ENCODE measurements at places on chromosomes 5 and 9.

- no peak for DNase-seq
Observed at GRCh38 chr9:15618540-15619331, 65.9 kb downstream of the CCDC171 start.

GRCh38 chr5:112594095-112594850 is 143.4 kb upstream of the APC start:
- DNase-seq = no peak

DNA sequence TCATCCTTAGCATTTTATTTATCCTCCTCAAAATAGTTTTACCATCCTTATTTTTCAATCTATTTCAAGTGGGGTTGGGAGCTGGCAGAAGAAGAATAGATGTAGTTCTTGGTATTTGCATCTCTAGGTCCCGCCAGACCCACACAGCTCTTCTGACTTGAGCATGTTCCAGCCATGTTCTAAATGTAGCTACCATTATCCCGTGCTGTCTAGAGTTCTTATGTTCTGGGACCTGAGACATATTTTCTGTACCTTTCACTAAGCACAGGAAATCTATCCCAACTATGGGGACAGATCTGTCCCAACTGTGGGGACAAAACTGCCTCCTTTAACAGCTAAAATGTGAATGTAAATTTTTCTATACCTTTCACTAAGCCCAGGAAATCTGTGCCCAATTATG is 32.0 kb downstream of the PAM start:
- no peak for DNase-seq

GRCh38 chr5:179234563-179235135 is 110.6 kb downstream of the ADAMTS2 start:
- no peak for DNase-seq

DNA sequence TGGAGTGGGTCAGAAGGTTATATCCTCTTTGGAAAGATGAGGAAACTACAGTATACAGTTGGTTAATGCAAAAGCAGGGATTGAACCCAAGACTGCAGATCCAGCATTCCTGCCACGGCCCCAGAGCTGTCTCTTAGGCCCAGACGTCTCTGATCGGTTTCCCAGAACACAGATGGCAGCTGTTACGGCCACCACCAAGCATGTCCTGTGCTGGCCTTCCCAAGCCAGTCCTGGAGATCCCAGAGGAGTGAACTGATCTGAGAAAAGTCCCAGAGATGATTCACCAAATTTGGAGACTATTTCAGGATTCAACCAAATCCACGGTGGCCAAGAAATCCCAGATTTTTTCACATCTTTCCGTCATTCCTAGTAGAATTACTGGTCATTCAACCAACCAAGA is 20.1 kb downstream of the TNIP1 start:
- DNase-seq = no peak

DNA sequence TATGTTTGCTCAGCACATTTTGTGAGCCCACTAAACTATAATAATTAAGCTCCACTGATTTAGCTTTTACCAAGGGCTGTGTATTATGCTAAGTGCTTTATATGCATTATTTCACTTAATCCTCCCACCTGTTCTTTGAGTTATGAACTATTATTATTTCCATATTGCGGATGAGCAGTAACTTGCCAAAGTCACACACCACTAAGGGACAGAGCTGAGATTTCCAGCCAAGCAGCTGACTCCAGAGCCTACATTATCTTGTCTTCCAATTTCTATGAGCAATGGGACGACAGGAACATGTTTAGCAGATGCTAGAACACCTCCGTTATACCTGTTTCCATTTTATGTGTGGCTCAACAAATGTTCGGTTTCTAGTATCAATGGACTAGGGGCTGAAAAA is 237.5 kb upstream of the PANK3 start:
- DNase-seq = no peak

DNA sequence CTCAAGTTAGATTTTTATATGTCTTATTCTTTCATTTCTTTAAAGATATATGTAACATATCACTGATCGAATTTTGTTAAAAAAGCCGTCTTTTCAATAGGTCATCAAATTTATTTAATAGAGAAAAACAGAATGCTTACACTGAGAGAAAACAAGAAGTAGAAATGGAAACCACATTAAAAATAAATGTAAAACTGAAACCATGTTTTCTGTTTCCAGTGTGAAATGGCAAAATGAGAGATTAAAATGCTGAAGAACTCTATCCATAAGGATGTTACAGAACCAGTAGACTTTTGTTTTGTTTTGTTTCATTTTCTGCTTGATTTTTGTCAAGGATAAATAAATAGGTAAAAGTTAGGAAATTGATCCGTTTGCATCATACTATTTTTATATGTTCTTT is 210.1 kb downstream of the PRDM9 start:
- DNase-seq = no peak

DNA sequence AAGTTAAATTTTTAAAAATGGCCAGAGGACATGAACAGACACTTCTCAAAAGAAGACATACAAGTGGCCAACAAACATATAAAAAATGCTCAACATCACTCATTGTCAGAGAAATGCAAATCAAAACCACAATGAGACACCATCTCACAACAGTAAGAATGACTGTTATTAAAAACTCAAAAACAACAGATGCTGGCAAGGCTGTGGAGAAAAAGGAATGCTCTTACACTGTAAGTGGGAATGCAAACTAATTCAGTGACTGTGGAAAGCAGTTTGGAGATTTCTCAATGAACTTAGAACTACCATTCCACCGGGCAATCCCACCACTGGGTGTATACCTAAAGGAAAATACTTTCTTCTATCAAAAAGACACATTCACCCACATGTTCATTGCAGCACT is 168.5 kb upstream of the PIK3R1 start:
- no peak for DNase-seq

DNA sequence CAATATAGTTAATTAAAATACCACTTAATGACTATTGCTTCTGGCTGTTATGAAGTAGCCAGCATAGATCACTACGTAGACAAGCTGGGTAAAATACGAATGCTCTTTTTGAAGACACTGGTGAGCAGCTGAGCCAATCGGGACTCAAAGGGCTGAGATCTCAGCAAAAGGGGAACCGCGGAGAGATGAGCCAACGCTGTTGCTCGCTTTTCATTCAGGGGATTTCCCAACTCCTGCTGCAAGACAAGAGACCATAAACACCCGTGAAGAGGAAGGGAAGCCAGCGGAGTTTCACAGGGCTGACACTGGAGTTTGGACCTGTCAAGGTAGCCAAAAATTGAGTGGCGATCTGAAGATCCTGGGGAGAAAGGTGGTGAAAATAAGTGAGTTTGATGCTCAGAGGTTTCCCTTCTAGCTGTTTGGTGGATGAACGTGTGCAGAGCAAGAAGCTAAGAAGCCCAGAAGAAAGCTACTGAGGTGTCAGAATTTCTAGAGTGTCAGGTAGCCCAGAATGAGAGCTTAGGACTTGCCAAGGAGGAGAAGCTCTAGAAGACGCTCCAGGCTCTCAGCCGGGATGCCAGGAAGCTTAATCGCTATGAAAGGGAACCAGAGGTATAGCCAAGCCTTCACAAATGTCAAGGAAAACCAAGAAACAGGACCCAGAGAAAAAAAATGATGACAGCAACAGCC is 79.6 kb upstream of the RNU6ATAC start:
- DNase-seq = no peak

- no peak for DNase-seq
Observed at GRCh38 chr5:150431574-150431973, 18.0 kb downstream of the RPS14 start.

DNA sequence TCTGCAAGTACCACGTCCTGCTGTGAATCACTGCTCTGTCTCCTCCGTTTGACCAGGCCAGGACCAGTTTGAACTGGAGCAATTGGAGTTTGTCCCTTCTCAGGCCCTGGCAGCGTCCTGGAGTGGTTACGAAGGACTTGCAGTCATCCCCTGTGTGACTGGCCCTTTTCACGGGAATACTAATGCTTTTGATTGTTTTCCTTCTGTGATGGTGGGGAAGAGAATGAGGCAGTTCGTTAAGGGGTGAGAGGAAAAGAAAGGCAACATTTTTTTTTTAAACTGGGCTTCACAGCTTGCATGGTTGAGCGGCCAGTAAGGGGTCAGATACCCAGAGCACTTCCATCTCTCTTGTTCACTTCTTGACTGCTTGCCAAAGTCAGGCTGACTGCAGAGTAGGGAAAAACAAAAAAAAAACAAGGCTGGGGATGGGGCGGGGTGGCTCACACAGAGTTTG is 153.5 kb upstream of the STK32A start:
- no peak for DNase-seq

- DNase-seq = no peak
Observed at GRCh38 chr9:93659044-93659836, 82.9 kb downstream of the PHF2 start.

DNA sequence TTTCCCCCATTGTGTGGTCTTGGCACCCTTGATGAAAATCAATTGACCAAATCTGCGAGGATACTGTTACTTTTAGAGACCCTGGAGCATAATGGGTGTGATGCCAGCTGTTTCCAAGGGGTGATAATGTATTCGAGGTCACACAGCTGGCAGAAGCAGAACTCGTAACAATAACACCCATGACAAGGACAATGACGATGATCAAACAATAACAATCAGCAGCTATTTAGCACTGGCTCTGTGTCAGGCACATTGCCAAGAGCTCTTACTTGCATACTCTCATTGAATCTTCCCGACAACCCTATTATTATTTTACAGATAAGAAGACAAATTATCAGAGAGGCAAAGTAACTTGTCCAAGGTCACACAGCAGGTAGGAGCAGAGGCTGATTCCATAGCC is 223.7 kb upstream of the MSX2 start:
- DNase-seq = no peak

GRCh38 chr9:83401328-83401900 is 136.8 kb downstream of the FRMD3 start:
- no peak for DNase-seq

GRCh38 chr9:104868303-104868686 is 59.7 kb downstream of the ABCA1 start:
- no peak for DNase-seq

DNA sequence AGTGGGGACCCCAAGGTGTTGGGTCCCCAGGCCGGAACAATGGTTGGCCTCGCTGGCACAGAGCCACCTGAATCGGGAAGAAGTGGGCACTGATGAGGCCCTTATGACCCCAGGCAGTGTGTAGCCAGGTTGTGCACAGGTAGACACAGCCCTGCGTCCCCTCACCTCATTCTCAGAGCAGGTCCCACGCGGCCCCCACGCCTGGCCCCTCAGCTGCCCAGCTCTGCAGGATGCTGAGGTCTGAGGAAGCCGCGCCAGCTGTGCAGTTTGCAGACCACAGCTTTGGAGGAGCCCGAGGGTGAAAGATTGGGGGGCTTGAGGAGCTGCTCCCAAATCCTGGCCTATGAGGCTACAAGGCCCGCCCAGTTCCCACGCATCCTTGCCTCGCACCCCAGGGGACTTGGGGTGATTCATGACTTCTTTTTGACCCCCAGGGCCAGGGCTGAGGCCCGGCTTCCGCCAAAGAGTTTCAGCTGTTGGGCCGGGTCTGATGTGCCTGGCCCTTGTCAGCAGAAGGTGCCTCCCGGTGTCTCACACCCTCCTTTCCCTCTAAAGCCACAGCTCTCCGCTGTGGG is 87.8 kb upstream of the PHYKPL start:
- no peak for DNase-seq

DNA sequence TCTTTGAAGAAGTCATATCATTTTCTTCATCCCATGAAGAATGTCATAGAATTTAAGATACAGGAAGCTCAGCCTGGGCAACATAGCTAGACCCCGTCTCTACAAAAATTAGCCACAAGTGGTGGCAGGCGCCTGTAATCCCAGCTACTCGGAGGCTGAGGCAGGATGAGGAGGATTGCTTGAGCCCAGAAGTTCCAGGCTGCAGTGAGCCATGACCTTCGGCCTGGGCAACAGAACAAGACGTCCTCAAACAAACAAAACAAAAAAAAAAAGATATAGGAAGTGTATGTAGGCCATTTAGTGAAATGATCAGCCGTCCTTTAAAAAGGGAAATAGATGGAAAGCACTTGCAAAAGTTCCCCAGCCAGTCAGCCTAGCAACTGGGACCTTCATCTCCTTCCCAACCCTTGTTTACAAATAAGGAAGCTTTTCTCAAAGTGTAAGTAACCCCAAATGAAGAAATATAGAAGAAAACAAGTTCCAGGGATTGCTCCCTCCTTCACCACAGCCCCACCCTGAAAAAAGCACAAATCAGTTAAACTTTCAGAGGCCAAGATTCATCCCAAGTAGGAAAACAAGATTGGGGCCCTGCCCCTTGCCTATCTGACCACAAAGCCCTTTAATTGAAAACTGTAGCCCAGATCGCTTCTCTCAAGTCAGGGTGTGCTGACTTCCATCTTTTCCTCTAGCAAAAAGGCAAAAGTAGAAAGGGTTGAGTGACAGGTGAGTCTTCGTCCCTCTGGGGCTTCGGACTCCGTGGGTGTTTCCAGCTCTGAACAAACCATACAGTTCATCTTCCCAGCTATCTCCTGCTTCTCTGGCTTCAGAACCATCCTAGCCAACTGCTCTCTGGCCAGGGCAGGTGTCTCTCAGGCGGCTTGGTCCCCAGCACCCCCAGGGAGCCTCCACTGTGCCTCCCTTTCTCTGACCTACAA is 1.2 kb downstream of the SLC31A2 start:
- no peak for DNase-seq

GRCh38 chr9:85278769-85279168 is 463.0 kb downstream of the AGTPBP1 start:
- DNase-seq = no peak

DNA sequence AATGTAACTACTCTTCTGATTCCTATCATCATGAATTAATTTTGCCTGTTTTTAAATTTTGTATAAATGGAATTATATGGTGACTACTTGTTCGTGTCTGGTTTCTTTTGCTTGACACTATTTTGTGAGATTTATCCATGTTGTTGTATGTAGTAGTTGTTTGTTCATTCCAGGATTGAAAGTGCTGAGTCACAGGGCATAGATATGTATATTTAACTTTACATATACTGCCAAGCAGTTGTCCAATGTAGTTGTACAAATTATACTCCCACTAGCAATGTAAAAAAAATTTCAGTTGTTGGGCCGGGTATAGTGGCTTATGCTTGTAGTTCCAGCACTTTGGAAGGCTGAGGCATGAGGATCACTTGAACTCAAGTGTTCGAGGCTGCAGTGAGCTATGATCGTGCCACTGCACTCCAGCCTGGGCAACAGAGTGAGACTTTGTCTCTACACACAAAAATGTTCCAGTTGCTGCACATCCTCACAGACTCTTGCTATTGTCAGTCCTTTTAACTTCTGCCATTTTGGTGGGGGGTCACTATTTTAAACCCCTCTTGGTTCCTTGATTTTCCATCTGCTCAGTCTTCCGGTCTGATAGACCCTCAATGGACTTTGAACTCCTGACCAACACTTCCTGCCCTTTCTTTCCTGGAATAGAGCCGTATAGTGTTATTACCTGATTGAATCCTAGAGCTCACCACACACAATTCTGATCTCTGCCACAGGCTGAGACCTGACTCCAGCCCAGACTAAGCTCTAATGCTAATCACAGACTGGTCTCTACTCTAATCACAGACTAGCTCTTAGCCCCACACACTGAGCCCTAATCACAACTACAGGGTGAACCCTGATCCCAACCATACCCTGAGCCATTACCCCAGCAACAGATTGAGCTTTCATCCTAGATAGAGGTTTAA is 69.3 kb upstream of the MELK start:
- DNase-seq = no peak

GRCh38 chr5:78624011-78624541 is 24.5 kb downstream of the LHFPL2 start:
- no peak for DNase-seq

- DNase-seq = no peak
Observed at GRCh38 chr9:5264219-5264595, 33.0 kb downstream of the INSL4 start.

- no peak for DNase-seq
Observed at GRCh38 chr9:75130621-75131230, 42.4 kb downstream of the OSTF1 start.

GRCh38 chr5:91126448-91126847 is 256.7 kb downstream of the ARRDC3 start:
- DNase-seq = no peak

GRCh38 chr9:3244963-3245653 is 280.7 kb downstream of the RFX3 start:
- no peak for DNase-seq
